ENCODE measurements at places on chromosomes 2 and 18.

DNA sequence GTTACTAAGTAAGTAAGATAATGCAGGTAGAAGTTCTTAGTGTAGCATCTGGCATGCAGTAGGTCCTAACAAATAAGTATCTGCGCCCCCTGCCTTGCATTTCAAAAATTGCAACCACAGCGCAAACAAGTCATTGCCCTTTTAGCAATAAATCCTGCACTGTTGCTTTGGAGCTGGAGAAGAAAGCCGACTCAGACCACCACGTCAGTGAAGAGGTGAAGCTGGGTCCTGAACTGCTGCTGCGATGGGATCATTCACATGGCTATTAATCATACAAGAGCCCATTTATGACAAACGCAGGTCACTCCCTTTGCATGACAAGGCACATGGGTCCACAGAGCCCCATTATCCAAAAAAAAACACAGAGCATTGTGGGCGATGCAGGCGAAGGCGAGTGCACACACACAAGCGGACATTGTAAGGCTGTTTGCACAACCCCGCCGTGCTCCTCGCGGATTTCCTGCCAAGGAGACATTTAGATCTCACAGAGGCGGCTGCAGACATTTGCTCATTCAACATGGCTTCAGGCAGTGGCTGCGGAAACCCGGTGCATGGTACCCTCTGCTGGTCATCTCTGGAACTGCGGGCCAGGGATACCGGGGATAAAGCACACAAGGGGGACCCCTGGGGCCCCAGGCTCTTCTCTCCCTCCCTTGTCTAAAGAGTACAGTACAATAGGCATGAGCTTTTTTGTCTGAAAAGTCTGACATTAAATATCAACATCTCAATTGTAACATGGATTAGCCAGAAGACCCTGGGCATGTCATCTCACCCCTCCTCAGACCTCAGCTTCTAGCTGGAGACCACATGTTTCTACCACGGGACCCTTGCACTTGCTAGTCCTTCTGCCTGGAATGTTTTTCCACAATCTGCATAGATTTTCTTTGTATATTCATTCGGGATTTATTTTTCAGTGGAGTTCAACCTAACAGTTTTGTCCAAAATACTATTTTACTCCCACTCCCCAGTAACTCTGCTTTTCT is 56.7 kb downstream of the CYRIA start:
- peak; percentile 75 for DNase-seq

- DNase-seq, result peak; percentile 78
Measured at GRCh38 chr2:112626604-112627059, 19.1 kb upstream of the SLC20A1 start.

DNA sequence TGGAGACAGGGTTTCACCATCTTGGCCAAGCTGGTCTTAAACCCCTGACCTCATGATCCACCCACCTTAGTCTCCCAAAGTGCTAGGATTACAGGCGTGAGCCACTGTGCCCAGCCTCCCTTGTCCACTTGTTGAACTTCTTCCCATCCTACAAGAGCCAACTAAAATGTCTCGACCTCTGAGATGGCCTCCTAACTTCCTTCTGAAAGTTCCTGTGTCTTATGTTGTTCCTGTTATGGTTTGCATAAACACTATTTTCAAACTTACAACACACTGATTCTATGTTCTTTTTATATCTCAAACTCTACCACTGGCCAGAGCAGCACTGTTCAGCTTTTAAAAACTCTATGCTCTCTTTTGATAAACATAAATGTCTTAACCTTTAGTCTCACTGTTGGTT is 63.3 kb upstream of the UGP2 start:
- no peak for DNase-seq

- DNase-seq, result no peak
Measured at GRCh38 chr2:25473758-25474340, 132.1 kb upstream of the DNMT3A start.

DNA sequence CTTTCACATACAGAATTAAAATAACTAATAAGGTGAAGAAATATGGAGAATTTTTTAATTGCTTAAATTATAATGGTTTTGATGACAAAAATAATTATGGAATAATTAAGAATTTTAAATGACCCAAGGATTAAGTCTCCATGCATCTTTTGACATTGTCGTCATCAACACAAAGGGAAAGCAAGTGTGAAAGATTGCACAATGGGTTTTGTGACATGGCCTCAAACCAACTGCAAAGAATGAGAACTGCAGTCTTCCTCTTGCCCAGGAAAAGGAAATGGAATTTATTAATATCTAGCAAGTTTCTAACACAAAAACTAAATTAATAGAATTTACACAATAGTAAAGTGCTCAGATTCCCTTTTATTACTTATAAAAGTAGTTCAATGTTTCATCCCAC is 329.1 kb upstream of the PKDCC start:
- no peak for DNase-seq
